ENCODE measurements at places on chromosomes 16 and 17.

GRCh38 chr16:57235128-57236021 is 9.7 kb upstream of the ARL2BP start:
- DNase-seq, result no peak

GRCh38 chr16:65576139-65576538 is 454.3 kb upstream of the CDH11 start:
- no peak for DNase-seq

- DNase-seq, result no peak
Measured at GRCh38 chr16:48047241-48047640, 108.6 kb downstream of the ABCC12 start.

GRCh38 chr17:50687200-50688066 is 20.3 kb downstream of the ANKRD40 start:
- DNase-seq, result no peak

DNA sequence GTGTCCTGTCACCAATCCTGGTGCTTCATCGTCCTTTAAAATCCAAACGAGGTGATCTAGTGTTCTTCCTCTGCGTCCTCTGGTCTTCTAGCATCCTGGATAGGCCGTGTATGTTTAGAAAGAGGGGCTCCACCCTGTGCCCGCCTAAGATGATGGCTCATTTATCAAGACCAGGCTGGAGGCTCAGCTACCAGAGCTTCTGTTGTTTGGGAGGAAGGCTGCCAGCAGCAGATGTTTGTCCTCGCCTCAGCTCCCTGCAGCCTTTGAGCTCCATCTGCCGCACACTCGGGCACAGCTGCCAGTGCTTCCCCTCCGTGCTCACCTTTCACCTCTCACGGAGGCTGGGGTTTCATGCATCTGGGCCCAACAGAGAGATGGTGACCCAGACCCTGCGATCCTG is 954.7 kb upstream of the RBFOX1 start:
- no peak for DNase-seq

- DNase-seq, result no peak
Measured at GRCh38 chr17:55612691-55613141, 101.5 kb upstream of the SMIM36 start.

DNA sequence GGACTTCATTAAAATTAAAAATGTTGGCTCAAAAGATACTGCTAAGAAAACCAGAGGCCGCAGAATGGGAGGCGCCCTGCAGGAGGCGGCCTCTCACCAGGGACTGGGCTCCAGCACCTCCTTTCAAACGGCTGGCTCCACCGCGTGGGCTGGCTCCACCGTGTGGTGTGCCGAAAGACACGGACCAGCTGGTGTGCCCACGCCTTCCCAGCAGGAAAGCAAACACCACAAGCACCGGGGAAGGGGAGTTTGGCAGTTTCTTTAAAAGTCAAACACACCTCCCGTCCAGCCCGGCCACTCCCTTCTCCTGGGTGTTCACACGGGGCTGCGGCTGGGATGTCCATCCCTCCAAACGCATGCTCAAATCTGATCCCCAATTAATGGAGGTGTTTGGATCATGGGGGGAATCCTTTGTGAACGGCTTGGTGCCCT is 13.9 kb downstream of the HAGH start:
- no peak for DNase-seq

GRCh38 chr16:52308051-52308450 is 238.9 kb downstream of the TOX3 start:
- DNase-seq, result no peak

GRCh38 chr16:1283296-1283695 is 26.1 kb upstream of the UBE2I start:
- DNase-seq, result no peak

- DNase-seq, result no peak
Measured at GRCh38 chr17:66381701-66382362, 79.4 kb downstream of the PRKCA start.

- DNase-seq, result no peak
Measured at GRCh38 chr16:19701091-19701490, 16.9 kb downstream of the KNOP1 start.

- DNase-seq, result no peak
Measured at GRCh38 chr17:46917041-46917440, 5.9 kb upstream of the GOSR2 start.

DNA sequence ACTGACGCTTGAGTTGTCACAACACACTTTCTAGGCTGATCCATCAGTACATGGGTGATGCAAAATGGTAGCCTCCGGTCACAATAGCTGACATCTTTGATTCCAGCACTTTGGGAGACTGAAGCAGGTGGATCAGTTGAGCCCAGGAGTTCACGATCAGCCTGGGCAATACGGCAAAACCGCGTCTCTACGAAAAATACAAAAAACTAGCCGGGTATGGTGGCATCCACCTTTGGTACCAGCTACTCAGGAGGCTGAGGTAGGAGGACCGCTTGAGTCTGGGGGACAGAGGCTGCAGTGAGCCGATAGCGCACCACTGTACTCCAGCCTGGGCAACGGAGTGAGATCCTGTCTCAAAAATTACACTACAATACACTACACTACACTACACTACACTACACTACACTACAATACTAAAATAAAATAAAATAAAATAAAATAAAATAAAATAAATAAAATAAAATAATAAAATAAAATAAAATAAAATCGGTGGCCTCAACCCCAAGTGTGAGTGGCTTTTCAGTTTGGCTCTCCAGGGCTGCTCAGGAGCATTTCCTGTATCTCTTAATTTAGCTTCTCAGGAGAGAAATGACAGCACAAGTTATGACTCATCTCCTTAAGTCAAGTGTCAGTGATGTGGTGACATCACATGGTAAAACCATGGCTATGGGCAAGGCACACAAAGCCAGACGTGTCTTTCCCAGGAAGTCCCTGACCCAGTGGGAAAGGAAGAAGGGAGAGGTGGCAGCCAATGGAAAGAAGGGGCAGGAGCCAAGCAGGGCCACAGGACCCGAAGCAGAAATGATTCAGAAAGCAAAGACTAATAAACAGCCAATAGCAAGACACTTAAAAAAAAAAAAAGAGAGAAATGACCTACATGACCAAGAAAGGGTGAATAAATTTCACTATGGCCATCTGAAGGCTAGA is 75.3 kb upstream of the TBC1D3K start:
- no peak for DNase-seq

- no peak for DNase-seq
Measured at GRCh38 chr16:69867784-69868560, 83.2 kb upstream of the CLEC18A start.

Data from left forelimb (tissue), 1 donor.